ENCODE measurements at places on chromosomes 2 and 18.

DNA sequence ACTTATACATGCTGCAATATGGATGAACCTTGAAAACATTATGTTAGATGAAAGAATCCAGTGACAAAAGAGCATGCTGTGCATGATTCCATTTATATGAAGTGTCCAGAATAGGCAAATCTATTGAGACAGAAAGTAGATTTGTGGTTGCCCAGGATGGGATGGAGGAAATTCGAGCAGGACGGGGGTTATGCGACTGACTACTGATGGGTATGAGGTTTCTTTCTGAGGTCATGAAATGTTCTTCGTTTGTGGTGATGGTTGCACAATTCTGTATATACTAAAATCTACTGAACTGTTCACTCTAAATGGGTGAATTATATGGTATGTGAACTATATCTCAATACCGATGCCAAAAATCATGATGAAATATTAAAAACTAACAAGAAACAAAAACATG lies 18.9 kb upstream of the MTERF4 start:
- DNase-seq, result no peak

DNA sequence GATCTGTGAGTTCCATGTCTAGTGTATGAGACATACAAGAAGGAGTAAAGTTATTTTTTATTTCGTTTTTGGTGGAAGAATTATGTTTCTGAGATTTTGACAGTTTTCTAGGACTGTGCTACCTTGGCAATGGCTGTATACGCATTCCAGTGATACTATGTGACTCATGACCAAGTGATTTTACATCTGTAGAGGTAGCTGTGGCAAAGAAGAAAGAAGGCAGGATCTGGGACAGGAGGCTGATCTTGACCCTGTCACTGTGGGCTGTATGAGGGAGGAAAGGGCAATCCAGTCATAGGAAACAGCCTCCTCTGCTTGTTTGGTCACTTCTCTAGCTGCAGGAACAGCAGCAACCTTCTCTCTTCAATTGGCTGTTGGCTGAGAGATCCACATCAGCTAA lies 44.0 kb upstream of the PDCL3 start:
- no peak for DNase-seq

GRCh38 chr2:32516567-32516966 lies 111.3 kb upstream of the TTC27 start:
- no peak for DNase-seq

- no peak for DNase-seq
Observed at GRCh38 chr18:55477860-55478581, 110.0 kb downstream of the TCF4 start.

DNA sequence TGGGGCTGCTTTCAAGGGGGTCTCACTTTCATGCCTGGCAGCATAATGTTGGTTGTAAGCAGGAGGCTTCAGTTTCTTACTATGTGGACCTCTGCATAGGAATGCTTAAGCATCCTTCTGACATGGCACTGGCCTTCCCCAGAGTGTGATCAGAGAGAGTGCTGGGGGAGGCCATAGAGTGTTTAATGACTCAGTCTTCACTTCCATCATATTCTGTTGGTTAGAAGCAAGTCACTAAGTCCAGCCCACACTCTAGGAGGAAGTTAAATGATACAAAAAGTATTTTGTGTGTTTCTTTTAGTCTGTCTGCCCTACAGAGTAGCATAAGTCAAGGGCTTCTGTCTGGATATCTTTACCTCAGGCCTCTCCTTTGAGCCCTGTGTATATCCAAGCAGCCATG lies 64.9 kb downstream of the GALNT1 start:
- DNase-seq, result no peak

DNA sequence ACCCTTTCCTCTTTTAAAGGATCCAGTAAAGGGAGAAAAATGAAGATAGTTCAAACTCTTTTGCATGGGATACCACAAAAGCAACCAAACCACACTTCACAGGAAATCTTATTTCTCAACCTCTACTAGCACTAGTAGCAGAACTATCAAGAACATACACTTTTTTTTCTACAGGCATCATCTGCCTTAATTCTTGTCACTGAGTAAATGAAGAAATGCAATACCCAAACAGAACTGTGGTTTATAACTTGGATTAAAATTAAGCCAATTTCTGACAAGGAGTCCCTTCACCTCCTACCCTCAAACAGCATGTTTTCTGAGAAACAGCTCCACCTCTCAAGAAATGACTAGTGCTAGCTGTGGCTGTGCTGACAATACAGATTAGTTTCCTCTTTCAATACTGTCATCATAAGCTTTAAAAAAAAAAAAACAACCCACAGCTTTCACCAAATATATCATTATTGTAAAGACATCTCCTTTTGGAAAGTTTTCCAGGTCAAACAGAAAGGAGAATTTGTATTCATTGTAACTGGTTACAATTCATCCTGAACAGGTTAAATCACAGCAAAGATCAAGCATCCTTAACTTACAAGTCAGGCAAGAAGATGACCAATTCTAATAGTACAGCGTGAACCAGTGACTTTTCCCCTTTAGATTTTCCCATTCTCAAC lies 44.4 kb downstream of the PTPN2 start:
- no peak for DNase-seq

- no peak for DNase-seq
Observed at GRCh38 chr18:21489119-21489750, 111.3 kb downstream of the ESCO1 start.

GRCh38 chr2:235900631-235901030 lies 267.6 kb downstream of the GBX2 start:
- DNase-seq, result no peak

DNA sequence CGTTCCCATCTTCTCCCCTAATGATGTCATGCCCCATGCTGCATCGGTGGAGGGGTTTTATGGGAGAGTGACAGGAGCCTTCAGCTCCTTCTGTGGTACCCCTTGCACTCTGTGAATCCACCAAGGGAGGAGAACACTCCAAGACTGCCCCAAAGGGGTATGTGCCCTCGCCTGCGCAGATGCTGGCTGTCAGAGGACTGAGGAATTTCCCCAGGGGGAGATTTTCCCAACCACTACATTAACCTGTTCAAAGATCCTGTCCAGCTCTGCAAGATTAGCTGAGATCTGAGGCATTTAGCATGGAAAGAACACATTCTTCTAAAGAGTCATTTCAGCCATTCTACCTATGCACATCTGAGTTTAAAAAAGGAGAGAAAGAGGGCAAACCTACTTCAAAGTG lies 143.2 kb upstream of the ITGA6 start:
- no peak for DNase-seq

GRCh38 chr2:79770926-79771325 lies 258.1 kb downstream of the CTNNA2 start:
- DNase-seq, result no peak

GRCh38 chr18:48230467-48231113 lies 178.6 kb downstream of the ZBTB7C start:
- DNase-seq, result no peak

GRCh38 chr18:48884771-48885170 lies 66.0 kb downstream of the SMAD7 start:
- no peak for DNase-seq

- no peak for DNase-seq
Observed at GRCh38 chr2:172281648-172282570, 145.5 kb upstream of the ITGA6 start.

DNA sequence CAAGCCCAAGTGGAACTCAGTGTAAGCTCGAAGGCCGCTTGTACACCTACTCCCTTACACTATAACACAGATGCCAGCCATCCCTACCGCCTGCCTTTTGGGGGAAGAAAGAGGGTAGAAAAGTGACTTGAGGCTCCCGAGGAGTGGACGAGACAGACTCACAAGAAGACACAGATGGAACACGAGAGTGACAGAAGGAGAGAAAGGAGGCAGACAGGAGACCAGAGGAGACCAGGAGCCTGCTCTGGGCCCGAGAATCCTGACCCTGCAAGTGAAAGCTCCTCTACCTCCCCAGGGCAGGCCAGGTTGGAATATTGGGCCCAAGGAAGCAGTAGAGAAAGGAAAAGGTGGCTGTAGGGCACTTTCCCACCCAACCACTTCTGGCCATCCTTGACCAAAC lies 23.4 kb upstream of the TNS1 start:
- DNase-seq, result no peak

DNA sequence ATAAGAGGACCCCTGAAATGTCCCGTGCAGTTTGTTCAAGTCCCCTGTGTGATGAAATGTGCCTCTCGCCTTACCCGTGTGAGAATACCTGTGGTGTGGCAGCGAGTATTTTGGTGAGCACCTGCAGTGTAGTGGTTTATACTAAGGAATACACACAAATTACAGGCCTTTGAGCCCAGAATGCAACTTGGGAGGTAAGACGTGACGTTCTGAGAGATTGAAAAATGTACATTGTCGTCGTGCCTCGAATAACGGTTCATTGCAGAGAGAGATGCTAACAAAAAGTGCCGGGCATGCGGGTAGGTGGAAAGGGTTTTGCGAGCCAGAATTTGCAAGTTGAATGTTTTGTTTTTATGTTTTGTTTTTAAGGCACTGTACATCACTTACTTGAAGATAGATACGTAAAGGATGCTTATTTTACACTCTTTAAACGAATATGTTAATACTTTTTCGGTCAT lies 867 bp downstream of the RBBP8 start:
- DNase-seq, result no peak

- DNase-seq, result no peak
Observed at GRCh38 chr18:76099931-76100457, 395.0 kb downstream of the ZNF516 start.

- no peak for DNase-seq
Observed at GRCh38 chr18:76553715-76554546, 58.9 kb upstream of the ZNF516 start.

- no peak for DNase-seq
Observed at GRCh38 chr2:216151313-216152025, 42.3 kb downstream of the XRCC5 start.
